ENCODE measurements at places on chromosomes 2 and 18.
A peak's percentile ranks its signal among the peaks of the same experiment; 100 is the strongest.

- DNase-seq = no peak
These were observed 5.2 kb downstream of the PPP4R1 start for GRCh38 chr18:9609190-9609589.

- no peak for DNase-seq
These were observed 5.3 kb downstream of the CALCRL start for GRCh38 chr2:187442778-187443177.

DNA sequence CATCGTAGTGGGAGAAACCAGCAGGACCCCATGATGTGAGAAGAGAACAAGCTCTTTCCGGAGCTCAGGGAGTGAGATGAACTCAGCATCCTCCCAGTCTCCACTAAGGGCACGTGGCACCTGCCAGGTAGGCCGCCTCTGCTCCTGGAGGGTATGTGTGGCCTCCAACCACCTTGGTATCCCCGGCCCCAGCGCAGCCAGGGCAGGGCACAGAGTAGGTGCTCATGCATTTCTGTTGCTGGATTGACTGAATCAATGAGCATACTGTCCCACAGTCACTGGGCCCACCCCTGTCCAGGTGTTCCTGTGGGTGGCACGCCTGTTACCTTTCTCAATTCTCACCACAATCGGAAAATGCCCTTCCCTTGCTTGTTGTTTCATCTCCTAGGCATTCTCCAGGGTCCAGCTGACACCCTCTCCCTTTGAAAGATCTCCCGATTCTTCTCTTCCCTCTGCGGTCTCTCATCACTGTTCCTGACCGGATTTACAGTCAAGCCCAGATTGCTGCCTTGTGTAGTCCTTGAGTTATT, 138.5 kb upstream of the SMAD2 start:
- no peak for DNase-seq

- no peak for DNase-seq
These were observed 38.9 kb upstream of the FBXO11 start for GRCh38 chr2:47945046-47945781.

- peak; percentile 29 for DNase-seq
These were observed 51.7 kb upstream of the SMIM21 start for GRCh38 chr18:75478996-75479880.

DNA sequence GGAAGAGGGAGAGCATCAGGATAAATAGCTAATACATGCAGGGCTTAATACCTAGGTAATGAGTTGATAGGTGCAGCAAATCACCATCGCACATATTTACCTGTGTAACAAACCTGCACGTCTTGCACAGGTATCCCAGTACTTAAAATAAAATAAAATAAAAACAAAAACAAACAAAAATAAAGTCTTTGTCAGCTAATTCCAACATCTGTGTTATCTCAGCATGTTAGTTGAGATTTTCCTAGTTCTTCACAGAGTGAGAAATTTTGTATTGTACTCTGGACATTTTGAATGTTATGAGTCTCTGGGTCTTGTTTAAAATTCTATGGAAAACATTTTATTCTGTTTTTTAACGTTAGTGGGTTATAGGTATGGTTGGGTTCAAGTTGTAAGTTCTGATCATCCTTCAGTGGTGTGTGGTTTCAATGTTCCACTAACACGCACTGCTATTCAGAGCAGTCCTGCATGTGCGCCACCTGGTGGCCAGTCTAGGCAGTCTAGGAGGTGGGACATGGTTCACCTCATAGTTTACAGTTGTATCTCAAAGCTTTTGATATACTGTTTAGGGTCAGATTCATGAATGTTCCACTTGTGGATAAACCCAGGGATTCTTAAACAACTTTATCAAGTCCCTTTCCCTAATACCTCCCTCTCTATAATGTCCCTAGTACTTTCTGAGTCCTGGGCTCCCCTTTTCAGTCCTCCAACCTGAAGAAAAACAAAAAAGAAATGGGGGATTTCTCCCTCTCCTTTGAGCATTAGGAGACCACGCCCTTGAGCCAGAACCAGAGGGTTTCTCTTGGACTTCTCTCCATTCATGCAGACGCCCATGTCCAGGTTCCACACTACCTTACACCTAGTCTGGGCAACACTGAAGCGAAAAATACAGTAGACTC, 213.4 kb upstream of the GATA6 start:
- peak; percentile 37 for DNase-seq

DNA sequence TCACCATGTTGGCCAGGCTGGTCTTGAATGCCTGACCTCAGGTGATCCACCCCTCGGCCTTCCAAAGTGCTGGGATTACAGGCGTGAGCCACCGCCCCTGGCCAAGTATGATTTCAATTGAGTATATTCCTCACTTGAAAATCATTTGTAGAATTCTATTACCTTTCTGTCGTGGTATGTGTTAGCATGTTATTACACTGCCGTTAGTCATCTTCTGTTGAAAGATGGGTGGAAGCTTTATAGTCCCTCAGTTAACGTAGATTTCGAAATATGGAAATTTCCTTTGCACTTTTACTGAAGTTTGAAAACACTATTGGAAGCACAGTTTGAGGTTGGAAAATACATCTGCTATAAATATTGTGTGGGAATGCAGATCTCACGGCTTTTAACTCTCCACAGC, 14.7 kb downstream of the NIFK start:
- DNase-seq = peak; percentile 89
